ENCODE measurements at places on chromosomes 2 and 18.

- DNase-seq = no peak
These were observed 140.5 kb downstream of the INHBB start for GRCh38 chr2:120486441-120486840.

DNA sequence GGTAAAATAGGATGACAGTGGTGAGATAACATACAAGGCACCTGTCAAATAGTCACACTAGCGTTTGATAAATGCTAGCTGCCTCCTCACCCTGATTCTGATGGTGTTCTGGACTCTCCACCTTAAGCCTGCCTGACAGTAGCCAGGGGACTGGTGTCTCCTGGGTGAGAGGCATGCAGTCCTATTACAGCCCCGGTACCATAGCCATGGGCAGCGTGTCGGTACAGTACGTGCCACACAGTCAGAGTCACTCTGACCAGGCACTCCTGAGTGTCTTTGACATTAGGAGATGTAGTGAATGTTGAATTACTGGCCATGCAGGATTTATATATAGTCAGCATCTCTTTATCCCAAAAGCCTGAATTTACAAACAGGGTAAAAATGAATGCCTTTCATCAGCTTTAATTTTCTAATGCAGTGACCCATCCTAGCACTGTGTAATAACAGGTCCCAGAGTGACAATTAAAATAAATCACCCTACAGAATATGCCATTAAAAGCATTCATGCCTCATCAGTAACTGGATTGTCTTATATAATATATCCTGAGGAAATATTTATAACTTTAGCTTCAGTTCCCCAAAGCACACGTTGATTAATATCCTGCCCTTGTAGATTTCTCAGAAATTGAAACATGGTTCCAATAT, 760.3 kb upstream of the SOX11 start:
- no peak for DNase-seq

DNA sequence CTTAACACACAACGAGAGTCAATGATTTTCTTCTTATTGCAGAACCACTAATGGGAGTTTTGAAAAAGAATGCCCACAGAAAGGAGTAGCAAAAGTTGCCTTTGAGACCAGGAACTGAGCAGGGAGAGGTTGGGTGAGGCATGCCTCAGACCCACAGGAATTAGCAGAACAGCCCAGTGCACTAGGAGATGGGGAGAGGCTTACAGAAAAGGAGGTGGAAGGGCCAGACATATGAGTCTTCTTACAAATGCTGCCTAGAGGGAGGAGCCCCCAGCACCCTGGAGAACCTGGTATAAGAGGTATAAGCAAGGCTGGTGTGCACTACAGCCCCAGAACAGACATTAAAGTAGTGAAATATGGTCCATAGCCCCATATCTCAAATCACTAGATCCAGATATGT, 162.0 kb downstream of the DTNA start:
- DNase-seq = no peak

DNA sequence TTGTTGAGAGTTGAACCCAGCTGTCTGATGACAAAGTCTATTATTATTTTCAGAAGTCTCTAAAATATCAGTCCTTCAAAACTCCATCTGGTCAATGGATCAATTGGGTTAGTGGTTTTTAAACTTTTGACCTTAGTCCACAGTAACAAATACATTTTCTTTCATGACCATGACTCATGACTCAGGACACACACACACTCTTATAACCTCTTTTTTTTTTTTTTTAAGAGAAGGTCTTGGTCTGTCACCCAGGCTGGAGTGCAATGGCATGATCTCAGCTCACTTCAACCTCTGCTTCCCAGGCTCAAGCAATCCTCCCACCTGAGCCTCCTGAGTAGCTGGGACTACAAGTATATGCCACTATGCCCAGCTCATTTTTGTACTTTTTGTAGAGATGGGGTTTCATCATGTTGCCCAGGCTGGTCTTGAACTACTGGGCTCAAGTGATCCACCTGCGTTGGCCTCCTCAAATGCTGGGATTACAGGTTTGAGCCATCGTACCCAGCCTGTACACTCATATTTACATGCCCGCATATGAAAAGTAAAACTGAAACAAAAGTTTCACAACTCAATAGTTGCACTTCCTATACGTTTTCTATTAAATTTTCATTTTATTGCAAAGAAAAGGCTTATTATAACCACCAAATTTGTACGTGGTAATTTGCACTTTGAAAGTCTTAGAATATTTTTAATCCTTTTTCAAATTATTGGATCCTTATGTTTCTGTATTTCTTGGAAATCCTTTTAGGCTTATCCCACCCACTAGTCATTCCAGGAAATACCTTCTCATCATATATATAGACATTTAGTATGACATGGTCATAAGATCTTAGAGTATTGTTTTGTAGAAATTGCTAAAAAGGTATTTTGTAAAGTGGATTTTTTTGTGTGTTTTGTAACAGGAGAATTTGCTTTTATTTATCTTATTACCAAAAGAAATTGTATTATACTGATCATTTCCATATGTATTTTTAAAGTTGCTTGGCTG, 199.0 kb downstream of the LPIN1 start:
- DNase-seq = no peak

- no peak for DNase-seq
These were observed 150.0 kb downstream of the LPIN1 start for GRCh38 chr2:11896386-11896785.

GRCh38 chr2:115738111-115738510, 1295.7 kb downstream of the DPP10 start:
- no peak for DNase-seq

Data from SW480 (cell line).